ENCODE measurements at places on chromosomes 2 and 18.

- no peak for DNase-seq
Observed at GRCh38 chr2:85237849-85238565, 89.8 kb downstream of the TGOLN2 start.

GRCh38 chr2:24843330-24843860, 50.2 kb downstream of the CENPO start:
- DNase-seq, result no peak

- peak; percentile 52 for DNase-seq
Observed at GRCh38 chr2:175575346-175576258, 394.1 kb upstream of the ATP5MC3 start.

- no peak for DNase-seq
Observed at GRCh38 chr2:37857575-37858399, 67.3 kb upstream of the RMDN2 start.

- no peak for DNase-seq
Observed at GRCh38 chr2:215671691-215672090, 235.8 kb upstream of the FN1 start.

- no peak for DNase-seq
Observed at GRCh38 chr2:161426922-161427663, 11.0 kb downstream of the TBR1 start.

DNA sequence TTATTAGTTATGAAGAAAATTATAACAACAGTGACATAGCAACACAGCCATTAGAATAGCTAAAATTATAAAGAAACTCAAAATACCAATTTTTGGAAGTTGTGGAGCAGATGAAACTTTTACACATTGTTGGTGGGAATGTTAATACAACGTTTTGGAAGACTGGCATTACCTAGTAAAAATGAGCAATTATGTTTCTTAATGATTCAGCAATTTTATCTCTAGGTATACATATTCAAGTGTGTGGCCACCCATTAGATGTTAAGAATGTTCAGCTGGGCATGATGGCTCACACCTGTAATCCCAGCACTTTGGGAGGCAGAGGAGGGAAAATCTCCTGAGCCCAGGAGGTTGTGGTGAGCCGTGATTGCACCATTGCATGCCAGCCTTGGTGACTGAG, 78.8 kb downstream of the INSIG2 start:
- DNase-seq, result no peak

- no peak for DNase-seq
Observed at GRCh38 chr2:3972377-3972776, 269.0 kb downstream of the DCDC2C start.

Data from head of caudate nucleus (tissue), 42 donors.